ENCODE measurements at places on chromosomes 4 and X.

DNA sequence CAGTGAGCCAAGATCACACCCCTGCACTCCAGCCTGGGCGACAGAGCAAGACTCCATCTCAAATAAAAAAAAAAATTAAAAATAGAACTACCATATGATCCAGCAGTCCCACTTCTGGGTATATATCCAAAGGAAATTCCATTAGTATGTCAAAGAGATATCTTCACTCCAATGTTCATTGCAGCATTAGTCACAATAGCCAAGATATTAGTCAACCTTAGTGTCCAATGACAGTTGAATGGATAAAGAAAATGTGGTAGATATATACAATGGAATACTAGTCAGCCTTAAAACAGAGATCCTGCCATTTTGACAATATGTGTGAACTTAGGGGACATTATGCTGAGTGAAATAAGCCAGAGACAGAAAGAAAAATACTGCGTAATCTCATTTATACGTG is 49.4 kb downstream of the C4orf46 start:
- DNase-seq, result no peak

DNA sequence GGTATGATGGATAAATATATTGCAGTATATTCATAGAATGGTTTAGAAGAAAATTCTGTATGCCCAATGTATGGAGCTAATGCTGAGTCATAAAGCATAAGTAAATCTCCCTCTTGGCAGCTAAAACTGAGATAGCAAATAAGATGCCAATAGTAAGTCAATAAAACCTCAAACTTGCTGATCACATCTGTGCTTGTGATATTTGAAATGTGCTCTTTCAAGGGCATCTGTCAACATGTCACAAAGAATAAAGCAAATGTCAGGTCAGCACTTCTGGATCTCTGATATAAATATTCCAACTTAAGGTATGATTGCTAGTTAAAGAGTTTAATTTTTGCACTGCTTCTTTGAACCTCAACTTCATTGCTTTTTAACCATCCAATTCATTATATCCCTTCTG is 262.3 kb upstream of the EMCN start:
- DNase-seq, result no peak

DNA sequence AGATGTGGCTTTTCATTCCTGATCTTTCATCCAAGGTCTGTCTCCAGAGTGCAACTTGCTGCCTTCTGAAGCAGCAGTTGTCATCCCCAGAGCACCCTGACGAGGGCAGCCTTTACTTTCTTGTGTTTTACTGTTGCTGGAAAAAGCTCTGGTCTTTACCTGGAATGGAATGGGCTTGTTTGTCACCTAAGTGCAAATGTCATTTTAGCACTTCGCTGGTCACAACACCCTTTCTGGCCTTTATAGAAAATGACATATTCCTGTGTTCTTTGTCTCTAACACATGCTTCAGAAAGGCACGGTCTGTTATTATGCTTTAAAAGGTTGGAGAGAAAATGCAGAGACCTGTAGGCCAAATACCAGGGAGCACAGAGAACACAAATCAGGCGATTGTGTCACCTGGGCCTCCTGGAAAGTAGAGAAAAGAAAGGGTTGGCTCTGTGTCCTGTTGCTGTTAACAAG is 332.7 kb upstream of the IGFBP7 start:
- DNase-seq, result no peak

- DNase-seq, result no peak
These were observed 3.4 kb upstream of the USP53 start for GRCh38 chr4:119209077-119209476.

DNA sequence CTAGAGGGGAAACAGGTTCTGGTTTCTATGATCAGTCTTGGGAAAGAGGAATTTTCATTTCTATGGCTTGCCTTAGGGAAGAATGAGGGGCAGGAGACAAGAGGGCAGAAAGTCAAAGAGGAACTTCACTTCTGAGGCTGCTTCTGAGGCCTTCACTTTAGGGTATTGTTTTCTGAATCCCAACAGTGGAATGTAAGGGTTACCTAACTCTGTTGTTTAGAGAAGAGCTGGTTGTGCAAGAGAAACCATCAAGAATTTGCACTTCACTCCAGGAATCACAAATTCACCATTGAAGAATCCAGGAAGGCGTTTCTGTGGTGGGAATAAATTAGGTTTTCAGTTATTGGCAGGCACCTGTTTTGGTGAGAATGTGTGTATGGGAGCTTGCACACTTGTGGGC is 126.7 kb upstream of the AMOT start:
- no peak for DNase-seq

DNA sequence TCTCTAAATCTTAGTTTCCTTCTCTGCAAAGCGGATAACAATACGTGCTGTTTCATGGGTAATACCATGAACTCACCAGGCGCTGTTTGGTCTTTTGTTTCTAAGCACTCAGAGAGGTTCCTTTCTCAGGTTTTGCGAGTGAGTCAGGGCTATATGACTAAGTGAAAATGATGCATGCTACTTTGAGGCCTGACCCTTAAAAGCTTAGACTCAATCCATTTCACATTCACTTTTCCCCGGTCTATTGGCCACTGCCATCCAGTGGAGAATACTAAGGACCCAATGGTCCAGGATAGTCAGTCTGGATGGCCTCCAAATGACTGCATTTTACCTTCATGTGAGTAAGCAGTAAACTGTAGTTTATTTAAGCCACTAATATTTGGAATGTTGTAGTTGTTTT is 400.8 kb upstream of the SLIT2 start:
- no peak for DNase-seq

GRCh38 chr4:26978387-26979053 is 117.9 kb downstream of the STIM2 start:
- DNase-seq, result no peak

- no peak for DNase-seq
These were observed 17.8 kb downstream of the ZDHHC9 start for GRCh38 chrX:129825746-129826505.

DNA sequence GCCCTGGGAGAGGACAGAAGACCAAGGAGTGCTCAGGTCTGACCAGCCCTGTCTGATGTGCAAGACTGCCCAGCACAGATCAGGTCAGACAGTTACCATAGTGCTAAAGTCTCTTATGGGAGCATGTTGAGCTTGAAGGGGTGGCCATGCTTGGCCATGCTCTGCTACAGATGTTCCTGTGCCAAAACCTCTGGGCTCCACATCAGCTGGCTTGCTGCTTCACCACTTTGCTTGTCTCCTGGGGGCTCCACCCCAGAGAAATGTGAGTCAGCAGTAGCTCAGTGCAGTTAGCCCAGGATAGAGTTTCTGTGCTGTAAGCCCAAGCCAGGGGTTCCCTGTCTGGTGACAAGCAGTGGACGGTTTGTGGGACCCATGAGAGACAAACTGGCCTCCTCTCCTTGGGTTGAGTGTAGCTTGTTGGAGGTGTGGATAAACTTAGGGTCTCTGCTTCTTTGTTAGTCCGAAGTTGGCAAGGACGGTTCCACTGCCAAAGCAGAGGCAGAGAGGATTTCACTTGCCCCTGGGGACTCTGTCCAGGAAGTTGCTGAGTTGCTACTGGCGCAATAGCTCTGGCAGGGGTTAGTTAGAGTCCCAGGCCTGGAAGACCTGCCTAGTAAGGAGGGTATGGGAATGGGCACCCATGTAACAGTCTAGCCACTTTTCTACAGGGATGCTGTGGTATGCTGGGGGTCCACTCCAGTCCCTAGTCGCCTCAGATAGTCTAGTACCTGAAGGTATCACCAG is 8.7 kb upstream of the TMSB15C start:
- DNase-seq, result no peak

DNA sequence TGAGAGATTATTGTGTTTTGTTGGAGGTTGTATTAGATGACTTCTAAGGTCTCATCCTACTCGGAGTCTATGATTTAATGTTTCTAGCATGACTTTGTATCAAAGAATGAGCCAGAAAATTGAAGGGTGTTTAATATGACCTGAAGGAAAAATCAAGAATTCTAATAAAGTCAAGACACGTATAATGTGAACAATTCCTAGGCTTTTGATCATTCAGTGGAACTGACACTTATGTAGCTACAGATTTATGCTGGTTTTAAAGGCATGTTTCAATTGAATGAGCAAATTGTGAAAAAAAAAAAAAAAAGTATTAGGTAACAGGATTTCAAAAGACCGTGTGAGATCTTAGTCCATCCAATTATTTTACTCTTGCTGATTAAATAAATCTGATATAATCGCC is 64.9 kb downstream of the GRID2 start:
- DNase-seq, result no peak

GRCh38 chr4:184817494-184818215 is 8.1 kb downstream of the ACSL1 start:
- DNase-seq, result no peak

- DNase-seq, result no peak
These were observed 117.7 kb downstream of the RELL1 start for GRCh38 chr4:37568489-37568888.

- no peak for DNase-seq
These were observed 41.8 kb downstream of the PALLD start for GRCh38 chr4:168538632-168539031.

- DNase-seq, result peak; percentile 3
These were observed 1.1 kb upstream of the RRH start for GRCh38 chr4:109826719-109827118.

DNA sequence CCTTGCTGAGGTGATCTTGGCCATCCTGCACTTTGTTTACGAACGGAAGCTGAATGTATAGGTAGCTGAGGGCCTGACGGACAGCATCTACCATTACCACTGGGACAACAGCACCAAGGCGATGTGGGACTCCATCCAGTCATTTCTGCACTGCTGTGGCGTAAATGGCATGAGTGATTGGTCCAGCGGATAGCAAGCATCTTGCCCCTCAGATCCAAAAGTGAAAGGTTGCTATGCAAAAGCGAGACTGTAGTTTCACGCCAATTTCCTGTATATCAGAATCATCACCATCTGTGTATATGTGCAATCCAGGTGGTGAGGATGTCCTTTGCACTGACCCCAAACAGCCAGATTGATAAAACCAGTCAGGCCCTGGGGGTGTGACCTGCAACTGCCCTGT is 4.2 kb upstream of the PYURF start:
- no peak for DNase-seq

GRCh38 chrX:134459683-134460004 is 321 bp upstream of the HPRT1 start:
- DNase-seq, result no peak

- DNase-seq, result no peak
These were observed 10.0 kb downstream of the SULT1E1 start for GRCh38 chr4:69849969-69850368.

DNA sequence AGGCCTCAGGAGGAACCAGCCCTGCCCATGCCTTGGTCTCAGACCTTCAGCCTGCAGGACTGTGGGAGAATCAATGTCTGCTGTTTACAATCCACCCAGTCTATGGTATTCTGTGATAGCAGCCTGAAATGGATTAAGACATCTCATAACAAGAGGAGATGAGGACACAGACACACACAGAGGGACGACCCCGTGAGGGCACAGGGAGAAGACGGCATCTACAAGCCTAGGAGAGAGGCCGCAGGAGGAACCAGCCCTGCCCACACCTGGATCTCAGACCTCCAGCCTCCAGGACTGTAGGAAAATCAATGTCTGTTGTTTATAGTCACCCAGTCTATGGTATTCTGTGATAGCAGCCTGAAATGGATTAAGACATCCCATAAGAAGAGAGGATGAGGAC is 3.3 kb downstream of the SLC25A6 start:
- DNase-seq, result no peak

DNA sequence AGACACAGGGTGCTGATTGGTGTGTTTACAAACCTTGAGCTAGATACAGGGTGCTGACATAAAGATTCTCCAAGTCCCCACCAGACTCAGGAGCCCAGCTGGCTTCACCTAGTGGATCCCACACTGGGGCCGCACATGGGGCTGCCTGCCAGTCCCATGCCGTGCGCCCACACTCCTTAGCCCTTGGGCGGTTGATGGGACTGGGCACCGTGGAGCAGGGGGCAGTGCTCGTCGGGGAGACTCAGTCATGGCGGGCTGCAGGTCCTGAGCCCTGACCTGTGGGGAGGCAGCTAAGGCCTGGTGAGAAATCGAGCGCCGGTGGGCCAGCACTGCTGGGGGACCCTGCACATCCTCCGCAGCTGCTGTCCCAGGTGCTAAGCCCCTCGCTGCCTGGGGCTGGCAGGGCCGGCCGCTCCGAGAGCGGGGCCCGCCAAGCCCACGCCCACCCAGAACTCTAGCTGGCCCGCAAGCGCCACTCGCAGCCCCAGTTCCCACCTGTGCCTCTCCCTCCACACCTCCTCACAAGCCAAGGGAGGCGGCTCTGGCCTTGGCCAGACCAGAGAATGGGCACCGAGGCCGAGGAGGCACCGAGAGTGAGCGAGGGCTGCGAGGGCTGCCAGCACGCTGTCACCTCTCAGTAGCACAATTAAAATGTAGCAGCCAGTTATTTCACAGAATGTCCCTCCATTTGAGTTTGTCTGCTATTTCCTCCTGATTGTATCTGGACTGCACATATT is 76.1 kb upstream of the PNPLA4 start:
- no peak for DNase-seq

DNA sequence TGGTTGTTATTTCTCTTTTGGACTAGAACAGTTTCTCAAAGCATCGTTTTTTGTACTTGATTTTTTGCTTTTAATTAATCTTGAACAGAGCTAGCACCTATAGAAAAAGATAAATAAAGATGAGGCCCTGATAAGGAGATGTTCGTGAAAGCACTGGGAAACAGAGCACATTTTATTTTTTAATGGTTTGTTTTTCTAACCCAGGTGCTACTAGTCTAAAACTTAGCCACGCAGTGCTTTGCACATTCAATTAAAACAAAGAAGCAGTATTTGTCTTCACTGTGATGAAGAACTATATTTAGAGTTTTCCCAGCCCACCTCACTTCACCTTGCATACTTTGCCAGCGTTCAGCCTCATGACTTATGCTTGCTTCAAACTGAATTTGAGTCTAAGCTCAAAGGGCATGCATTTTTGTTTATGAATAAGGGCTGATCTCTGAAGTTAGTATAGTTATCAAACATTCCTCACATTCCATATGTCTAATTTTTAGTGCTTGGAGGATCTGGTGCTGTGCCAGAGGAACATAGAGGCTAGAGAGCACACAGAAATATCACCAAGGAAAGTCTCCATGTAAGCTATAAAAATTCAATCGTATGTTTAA is 76.7 kb downstream of the WWC2 start:
- DNase-seq, result no peak

- DNase-seq, result no peak
These were observed 46.1 kb downstream of the MBNL3 start for GRCh38 chrX:132442691-132443090.

- DNase-seq, result no peak
These were observed 214.0 kb downstream of the APBB2 start for GRCh38 chr4:41000356-41000755.

GRCh38 chr4:13601048-13601447 is 26.5 kb downstream of the BOD1L1 start:
- no peak for DNase-seq
